GM04503 (cell line): ENCODE measurements at places on chromosomes 1 and 21.
A peak's percentile ranks its signal among the peaks of the same experiment; 100 is the strongest.

GRCh38 chr1:119314001-119314796 is 54.4 kb upstream of the HAO2 start:
- no peak for DNase-seq

- no peak for DNase-seq
Measured at GRCh38 chr1:16968372-16968771, 12.0 kb downstream of the MFAP2 start.

- no peak for DNase-seq
Measured at GRCh38 chr1:37692834-37693175, 489 bp downstream of the CDCA8 start.

DNA sequence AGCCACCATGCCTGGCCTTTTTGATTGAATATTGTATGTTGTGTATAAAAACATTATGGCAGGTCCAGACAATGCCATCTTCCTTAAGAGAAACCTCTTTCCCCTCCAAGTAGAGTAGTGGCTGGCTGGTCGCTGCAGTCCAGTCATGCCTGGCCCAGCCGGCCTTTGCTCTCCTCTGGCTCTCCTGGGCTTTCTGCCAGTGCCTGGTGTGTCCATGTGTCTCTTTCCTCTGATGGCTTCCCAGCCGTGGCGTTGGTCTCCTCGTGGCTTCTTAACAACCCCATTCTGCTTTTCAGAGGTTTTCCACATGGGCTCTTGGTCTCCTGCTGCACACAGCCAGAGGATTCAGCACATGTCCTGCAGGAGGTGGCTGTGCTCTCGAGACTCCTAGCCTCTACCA is 58.7 kb downstream of the DIP2A start:
- DNase-seq, result no peak

GRCh38 chr1:118918940-118919259 is 69.2 kb downstream of the TBX15 start:
- no peak for DNase-seq

- DNase-seq, result no peak
Measured at GRCh38 chr1:223803211-223803610, 42.5 kb downstream of the TP53BP2 start.

DNA sequence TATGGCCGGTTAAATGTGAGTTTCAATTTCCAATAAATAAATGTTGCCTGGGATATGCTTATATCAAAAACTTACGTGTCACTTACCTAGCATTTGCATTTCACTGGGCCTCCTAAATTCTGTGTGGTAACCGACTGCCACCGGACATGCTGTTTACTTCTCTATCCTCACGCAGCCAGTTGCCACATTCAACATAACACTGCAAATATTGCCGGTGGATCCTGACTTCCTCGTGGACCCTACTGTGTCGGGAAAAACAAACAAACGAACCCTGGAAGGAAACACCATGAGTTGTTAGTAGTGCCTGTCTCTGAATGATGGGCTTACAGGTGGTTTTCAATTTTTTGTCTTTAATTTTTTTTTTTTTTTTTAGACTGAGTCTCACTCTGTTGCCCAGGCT is 54.1 kb downstream of the RIPK4 start:
- no peak for DNase-seq

DNA sequence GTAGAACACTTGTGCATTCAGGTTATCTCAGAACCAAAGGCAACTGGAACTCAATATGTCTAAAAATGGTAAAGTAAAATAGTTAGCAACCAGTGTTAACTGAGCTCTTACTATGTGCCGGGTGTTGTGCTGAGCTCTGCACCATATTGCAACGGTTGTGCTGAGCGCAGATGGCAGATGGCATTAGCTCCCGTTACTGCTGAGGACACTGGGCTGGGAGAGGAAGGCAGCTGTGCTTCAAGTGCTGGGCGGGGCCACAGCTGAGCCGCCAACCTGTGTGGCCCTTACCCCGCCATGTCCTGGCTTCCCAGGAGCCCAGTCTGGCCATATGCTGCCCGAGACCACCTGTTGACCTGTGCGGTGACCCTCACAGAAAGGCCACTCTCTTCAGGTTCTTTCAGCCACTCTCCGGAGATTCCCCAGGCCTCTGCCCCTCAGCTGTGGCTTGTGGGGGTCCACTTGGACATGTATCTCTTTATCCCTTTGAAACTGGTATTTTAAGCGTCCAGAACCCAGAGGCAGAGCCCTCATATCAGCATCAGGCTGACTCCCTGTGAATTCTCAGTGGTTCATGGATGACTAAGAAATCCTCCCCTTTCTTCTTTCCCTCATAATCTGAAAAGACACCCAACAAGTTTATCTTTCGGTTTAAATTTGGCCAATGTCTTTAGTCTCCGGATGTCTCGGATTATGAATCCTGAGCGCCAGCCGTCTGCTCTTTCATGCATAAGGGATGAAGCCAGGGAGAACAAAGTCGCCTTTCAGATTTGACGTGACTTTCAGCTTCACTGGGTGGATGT is 26.4 kb downstream of the LDLRAP1 start:
- no peak for DNase-seq

- no peak for DNase-seq
Measured at GRCh38 chr1:235933017-235933765, 66.5 kb upstream of the LYST start.

DNA sequence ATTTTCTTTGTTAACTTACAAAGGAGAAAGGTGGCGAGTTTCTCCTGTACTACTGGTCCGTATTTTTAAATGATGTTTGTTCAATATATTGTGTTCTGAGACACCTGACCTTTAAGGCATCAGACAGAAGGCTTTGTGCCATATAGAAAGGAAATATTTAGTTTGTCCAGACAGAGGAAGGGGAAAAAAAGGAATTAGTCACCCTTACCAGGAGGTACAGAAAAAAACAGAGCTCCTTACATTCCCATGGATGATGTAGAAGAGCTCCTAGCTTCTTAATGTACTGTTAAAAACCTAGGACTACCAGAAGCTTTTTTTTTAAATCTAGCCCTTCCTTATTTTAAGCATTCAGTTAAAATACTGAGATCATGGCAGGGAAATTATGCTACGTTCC is 12.4 kb upstream of the PODN start:
- no peak for DNase-seq

DNA sequence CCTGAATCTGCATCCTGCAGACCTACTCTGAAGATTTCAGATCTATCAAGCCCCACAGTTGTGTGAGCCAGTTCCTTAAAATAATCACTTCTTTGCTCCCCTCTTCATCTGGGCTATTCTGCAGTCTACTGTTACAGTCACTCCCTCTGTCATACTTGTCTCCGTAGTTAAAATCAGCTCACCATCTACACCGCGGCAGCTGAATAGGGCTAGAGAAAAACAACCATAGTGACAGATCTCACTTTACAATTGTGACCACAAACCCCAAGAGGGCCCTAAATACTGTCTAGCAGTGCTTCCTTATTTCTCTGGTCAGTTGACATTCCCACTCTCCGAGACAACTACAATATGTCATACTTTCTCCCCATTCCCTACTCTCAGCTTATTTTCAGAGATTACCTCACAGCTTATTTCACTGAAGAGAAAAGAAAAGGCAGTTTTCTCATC is 12.9 kb downstream of the DESI2 start:
- DNase-seq, result no peak

GRCh38 chr1:47208374-47208850 is 18.6 kb upstream of the PDZK1IP1 start:
- DNase-seq, result no peak

- DNase-seq, result no peak
Measured at GRCh38 chr1:197469620-197470210, 201.7 kb downstream of the CRB1 start.

DNA sequence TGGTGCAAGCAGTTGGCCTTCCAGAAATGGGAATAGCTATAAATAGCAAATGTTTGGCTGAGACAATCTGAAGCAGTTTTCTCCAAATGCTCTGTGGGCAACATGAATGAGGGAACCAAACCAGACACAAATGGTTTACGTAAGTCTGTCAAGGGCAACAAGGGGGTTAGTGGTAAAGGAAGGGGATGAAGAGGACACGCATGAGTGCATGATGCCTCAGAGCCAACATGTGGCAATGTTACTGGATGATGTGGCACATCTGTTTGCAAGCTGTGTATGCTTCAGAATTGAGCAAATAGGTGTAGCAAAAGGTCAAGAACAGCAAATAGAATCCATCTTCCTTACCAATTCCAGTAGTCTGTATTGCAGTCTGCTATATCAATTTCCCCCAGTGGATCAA is 76.3 kb upstream of the LMO4 start:
- DNase-seq, result peak; percentile 61

- DNase-seq, result no peak
Measured at GRCh38 chr1:54577612-54578011, 29.6 kb downstream of the ACOT11 start.

GRCh38 chr1:116377541-116378529 is 4.8 kb downstream of the ATP1A1 start:
- DNase-seq, result peak; percentile 91

DNA sequence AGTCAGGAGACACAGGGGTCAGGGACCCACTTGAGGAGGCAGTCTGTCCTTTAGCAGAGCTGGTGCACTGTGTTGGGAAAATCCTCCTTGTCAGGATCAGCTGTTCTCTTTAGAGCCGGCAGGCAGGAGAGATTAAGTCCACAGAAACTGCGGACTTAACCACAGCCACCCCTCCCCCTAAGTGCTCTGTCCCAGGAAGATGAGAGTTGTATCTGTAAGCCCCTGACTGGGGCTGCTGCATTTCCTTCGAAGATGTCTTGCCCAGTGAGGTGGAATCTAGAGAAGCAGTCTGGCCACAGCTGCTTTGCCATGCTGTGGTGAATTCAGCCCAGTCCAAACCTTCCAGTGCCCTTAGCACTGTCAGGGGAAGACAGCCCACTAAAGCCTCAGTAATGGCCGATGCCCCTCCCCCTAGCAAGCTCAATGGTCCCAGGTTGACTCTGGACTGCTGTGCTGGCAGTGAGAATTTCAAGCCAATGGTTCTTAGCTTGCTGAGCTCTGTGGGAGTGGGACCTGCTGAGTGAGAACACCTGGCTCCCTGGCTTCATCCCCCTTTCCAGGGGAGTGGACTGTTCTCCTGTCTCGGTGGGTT is 172.8 kb downstream of the ST6GALNAC3 start:
- DNase-seq, result no peak

- DNase-seq, result no peak
Measured at GRCh38 chr1:202122639-202123335, at the start of gene GPR37L1. Gene GPR37L1, plus strand, starts transcription at chr1:202122917. Its CDS starts 47 bp downstream, at chr1:202122964.

GRCh38 chr1:21265644-21266043 is 24.6 kb downstream of the ECE1 start:
- DNase-seq, result no peak

DNA sequence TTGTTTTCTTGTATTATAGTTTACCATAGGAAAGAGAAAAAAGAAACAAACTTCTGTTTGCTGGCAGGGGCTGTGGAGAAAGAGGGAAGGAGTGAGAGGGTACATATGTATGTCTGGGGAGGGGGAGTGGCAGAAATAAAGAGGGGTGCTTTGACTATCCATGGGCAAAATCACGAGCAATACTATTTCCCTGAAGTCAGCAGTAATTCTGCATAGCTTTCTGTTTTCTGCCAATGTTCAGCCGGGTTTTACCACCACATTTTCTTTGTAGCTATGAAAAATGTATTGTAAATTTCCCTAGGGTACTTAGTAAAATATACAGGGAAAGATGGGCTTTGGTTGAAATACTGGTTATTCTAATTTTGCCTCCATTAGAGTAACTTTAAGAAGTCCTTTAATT is 45.2 kb upstream of the PGD start:
- DNase-seq, result no peak

- no peak for DNase-seq
Measured at GRCh38 chr1:228090613-228091081, 8.1 kb downstream of the ARF1 start.

- DNase-seq, result no peak
Measured at GRCh38 chr1:220694866-220695382, 4.8 kb downstream of the C1orf115 start.

DNA sequence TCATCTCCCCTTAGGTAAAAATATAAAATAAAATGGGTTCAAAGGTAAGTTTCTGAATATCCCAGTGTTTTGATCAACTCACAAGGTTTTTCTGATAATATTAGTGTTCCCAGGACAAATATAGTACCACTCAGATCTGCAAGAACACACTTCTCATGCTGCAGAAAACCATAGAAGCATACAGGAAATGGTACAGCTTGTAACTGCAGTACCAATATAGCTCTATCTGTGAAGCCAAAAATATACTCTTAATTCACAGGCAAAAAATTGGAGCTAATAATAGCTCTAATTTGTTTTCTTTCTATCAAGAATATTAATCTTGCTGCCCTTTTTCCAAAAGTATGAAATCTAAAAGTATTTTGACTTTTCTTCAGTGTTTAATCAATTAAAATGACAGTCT is 13.2 kb downstream of the VPS45 start:
- no peak for DNase-seq

- DNase-seq, result no peak
Measured at GRCh38 chr1:20654104-20654690, 7.0 kb downstream of the DDOST start.

GRCh38 chr1:180482425-180483275 is 19.7 kb downstream of the ACBD6 start:
- no peak for DNase-seq

DNA sequence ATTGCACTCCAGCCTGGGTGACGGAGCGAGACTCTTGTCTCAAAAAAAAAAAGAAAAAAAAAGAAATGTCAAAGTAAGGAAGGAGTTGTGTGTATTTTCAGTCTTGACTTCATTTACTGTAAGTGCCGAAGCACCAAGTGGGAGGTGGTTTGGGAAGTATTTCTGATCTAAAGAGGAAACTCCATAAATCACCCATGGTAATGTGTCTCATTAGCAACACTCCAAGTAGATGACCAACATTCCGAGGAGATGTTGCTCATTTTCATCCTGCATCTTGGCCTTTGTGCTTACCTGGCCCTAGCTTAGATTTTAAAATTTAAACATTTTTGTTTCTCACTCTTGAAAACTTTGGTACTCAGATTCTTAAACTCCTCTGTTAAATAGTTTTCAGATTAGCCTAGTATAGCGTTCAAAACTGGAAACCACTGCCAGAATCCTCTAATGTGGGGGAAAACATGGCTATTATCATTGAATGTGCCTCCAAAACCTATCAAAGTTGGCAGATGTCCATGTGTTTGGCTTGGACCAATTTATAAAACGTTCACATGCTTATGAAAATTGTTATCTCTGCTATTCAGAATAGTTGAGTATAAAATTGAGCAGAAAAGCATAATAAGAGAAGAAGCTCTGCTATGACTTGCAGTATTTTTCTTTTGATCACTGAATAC is 110.4 kb downstream of the NFIA start:
- DNase-seq, result no peak

GRCh38 chr1:39538531-39539251 is 37.9 kb downstream of the PABPC4 start:
- no peak for DNase-seq

DNA sequence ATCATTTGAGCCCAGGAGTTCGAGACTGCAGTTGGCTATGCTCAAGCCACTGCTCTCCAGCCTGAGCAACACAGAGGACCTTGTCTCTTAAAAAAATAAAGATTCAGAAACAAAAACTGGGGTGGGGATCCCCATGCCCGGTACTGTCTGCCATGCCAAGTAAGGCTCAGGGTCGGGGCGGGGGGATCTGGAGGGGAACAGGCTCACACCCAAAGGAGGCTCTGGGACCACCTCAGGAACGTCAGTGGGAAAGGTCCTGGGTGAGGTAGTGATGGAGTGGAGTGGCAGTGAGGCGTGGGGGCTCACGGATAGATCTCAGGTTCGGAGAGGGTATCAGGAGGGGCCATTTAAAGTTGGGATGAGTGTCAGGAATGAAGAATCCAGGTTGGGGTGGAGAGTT is 765 bp upstream of the S100A4 start:
- DNase-seq, result no peak
